AML-193 (cell line): ENCODE measurements at places on chromosomes 6 and 20.

GRCh38 chr20:51023617-51024155 lies 779 bp upstream of the KCNG1 start:
- no peak for DNase-seq

DNA sequence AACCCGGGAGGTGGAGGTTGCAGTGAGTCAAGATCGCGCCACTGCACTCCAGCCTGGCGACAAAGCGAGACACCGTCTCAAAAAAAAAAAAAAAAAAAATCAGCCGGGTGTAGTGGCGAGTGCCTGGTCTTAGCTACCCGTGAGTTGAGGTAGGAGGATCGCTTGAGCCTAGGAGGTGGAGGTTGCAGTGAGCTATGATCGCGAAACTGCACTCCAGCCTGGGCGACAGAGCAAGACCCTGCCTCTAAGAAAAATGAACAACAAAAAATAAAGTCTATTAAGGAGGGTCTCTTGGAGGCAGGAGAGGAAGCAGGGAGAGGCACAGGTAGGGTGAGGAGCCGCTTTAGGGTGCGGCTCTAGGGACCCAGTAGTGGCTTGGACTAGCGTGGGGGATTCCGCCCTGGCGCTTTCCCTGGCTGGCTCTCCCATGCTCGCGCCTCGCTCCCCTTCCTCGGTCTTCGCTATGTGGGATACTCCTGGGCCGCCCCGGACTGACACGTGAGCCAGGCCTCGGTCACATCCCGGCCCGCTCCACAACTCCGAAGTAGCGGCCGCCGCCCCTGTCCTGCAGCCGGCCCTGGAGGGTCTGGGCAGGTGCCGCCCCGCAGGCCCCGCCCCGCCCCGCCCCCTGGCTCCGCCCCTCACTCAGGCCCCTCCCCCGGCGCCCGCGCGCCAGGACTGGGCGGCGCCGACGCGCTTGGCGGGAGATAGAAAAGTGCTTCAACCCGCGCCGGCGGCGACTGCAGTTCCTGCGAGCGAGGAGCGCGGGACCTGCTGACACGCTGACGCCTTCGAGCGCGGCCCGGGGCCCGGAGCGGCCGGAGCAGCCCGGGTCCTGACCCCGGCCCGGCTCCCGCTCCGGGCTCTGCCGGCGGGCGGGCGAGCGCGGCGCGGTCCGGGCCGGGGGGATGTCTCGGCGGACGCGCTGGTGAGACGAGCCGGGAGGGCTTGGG lies at the start of gene MYBL2:
Gene MYBL2, plus strand, starts transcription at position 739 of the 953 bp plus-strand sequence. Its CDS starts 170 bp downstream, at position 909.
- DNase-seq = peak; percentile 16

GRCh38 chr20:64083804-64084684 lies at the start of gene LKAAEAR1:
Gene LKAAEAR1 (minus strand): TSS chr20:64084398. CDS start chr20:64084219, 179 bp downstream.
- DNase-seq = no peak

GRCh38 chr6:126788861-126789365 lies 329.6 kb upstream of the RSPO3 start:
- DNase-seq = no peak

DNA sequence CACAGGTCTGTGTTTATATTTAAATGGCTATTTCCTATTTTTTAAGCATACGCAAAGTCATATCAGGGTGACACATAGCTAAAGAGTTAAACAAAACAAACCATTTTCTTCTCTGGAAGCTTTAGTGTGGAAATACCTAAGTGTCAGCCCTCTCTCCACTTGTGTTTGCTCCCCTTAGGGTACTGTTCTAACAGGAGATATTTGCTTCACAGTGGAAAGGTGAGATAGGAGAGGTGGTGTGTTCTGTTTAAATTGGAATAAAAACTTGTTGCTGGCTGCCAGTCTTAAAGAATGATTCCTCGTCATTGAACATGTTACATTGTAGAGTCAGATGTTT lies 18.9 kb downstream of the PHACTR2 start:
- no peak for DNase-seq

- DNase-seq = no peak
Measured at GRCh38 chr6:119683031-119683430, 333.5 kb upstream of the MAN1A1 start.

GRCh38 chr20:64116541-64117431 lies 9.4 kb upstream of the NPBWR2 start:
- no peak for DNase-seq

- DNase-seq = no peak
Measured at GRCh38 chr20:20413810-20414281, 45.9 kb downstream of the INSM1 start.

DNA sequence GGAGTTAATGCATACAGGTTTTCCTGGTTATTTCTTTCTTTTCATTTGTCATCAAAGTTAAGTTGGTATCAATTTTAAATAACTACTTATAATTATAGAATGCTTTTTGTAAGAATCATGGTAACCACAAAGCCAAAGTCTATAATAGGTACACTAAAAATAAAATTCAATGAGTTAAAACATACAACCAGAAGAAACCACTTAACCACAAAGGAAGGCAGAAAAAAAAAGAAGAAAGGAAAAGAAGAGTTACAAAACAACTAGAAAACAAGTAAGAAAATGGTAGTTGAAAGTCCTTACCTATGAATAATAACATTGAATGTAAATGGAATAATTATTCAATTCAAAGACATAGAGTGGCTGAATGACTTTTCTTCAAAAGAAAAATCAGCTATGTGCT lies 45.6 kb downstream of the THBS2 start:
- DNase-seq = no peak

- DNase-seq = no peak
Measured at GRCh38 chr6:15360300-15360699, 114.4 kb downstream of the JARID2 start.

- no peak for DNase-seq
Measured at GRCh38 chr6:133407320-133408100, 166.4 kb downstream of the EYA4 start.

- DNase-seq = no peak
Measured at GRCh38 chr20:9220874-9221547, 152.1 kb downstream of the PLCB4 start.

- DNase-seq = no peak
Measured at GRCh38 chr6:137978252-137978896, 111.3 kb downstream of the TNFAIP3 start.

DNA sequence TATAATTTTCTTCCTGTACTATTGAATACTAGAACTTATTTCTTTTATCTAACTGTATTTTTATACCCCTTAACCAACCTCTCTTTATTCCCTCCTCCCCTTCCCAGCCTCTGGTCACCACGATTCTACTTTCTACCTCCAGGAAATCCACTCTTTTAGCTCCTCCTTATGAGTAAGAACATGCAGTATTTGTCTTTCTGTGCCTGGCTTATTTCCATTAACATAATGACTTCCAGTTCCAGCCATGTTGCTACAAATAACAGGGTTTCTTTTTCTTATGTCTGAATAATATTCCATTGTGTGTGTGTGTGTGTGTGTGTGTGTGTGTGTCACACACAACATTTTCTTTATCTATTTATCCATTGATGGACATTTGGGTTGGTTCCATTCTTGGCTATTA lies 152.3 kb upstream of the OLIG3 start:
- no peak for DNase-seq

- DNase-seq = no peak
Measured at GRCh38 chr20:57908704-57909630, 199.2 kb upstream of the PMEPA1 start.

GRCh38 chr20:42846784-42847490 lies 342.8 kb downstream of the PTPRT start:
- no peak for DNase-seq

- DNase-seq = no peak
Measured at GRCh38 chr20:38844963-38845362, 39.5 kb downstream of the PPP1R16B start.

DNA sequence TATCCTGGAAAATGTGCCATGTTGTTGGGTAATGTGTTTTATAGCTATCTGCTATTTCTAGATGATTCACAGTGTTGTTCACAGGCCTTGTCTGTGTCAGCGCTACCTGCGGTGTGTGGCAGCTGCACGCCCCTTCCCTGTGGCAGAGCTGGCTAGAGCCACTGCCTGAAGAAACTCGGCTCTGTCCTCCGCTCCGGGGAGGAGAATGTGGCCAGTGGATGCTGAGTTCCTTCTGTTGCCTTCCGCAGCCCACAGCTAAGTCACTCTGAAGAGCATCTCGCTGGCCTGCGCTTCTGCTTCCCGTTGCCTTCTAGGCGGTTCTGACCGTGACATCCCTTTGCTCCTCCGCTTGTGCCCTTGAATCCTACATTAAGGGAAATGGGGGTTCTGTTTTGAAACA lies 135.1 kb downstream of the PLG start:
- no peak for DNase-seq

- peak; percentile 86 for DNase-seq
Measured at GRCh38 chr6:79949233-79949632, 1.9 kb upstream of the ELOVL4 start.

GRCh38 chr6:167892835-167893815 lies 66.4 kb downstream of the AFDN start:
- no peak for DNase-seq

GRCh38 chr6:134177753-134178160 lies 125.3 kb upstream of the SLC2A12 start:
- DNase-seq = peak; percentile 63

DNA sequence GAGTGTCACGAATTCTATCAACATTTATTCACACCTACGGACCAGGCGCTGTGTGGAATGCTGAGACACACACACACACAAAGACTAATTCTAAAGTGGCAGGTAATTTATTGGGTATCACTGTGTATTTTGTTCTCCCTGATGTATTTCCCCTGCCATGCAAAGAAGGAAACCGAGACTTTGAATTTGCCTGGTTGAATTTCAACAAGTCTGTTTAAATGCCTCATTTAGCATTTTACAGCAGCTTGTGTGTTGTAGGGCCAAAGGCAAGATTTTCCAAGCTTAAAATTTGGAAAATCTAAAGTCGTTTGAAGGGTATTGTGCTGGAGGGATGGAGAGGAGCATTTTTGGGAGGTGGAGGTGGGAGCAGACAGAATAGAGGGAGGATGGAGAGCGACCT lies 274.4 kb upstream of the ZFP64 start:
- no peak for DNase-seq

DNA sequence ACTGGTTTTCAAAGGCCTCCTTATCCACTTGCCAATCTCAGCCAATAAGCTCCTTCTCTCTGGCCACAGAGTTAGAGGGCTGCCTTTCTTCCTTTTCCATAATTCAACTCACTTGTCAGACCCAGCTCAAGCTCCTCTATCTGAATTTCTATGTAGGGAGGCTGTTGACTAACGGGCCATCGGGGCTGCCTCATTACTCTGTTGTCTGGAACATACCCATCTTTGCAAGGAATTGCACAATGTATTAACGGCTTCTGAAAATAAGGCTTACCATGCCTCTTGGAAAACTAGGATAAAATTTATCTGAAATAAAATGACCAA lies 28.5 kb upstream of the KIF6 start:
- DNase-seq = no peak

DNA sequence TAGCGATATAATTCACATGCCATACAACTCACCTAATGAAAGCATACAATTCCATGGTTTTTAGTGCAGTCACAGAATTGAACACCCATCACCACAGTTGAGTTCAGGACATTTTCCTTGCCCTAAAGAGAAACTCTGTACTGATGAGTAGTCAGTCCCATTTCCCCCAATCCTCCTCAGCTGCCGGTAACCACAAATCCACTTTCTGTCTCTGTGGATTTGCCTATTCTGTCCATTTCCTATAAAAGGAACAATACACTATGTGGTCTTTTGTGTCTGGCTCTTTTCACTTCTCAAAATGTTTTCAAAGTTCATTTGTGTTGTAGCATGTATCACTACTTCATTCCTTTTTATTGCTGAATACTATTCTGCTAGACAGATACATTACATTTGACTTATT lies 67.9 kb upstream of the TGM3 start:
- no peak for DNase-seq

- DNase-seq = no peak
Measured at GRCh38 chr20:10634211-10634610, 39.6 kb downstream of the JAG1 start.

DNA sequence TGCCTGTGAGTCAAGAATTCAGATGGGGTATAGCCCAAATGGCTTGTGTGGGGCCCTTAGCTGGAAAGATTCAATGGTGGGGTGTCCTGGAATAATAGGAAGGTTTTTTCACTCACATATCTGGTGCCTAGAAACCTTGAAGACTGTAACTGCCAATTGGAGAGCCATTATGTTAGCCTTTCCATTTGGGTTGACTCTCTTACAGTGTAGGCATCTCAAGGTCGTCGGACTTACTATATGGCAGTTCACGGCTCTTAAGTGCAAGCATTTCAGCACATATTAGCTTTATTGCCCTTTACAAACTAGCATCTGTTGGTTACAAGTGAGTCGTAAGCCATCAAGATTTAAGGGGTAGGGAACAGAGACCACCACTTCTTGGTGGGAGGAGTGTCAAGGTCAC lies 74.1 kb downstream of the CD2AP start:
- DNase-seq = no peak

- no peak for DNase-seq
Measured at GRCh38 chr6:126770176-126770575, 348.3 kb upstream of the RSPO3 start.

DNA sequence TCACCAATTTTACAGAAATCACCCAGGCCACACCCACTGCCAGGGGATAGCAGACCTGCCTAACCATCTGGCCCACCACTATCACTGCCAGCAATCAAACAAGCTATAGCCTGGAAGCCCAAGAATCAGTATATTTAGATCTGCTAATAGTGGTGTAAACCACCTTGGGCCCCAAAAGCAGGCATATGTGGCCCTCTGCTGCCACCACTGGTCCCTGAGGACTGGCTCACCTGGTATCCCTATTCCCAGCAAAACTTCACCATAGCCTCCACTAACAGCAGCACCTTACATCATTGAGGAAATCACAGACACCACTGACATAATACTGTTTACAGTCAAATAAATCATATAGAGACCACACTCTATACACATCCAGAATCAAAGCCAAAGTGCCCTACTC lies 880.4 kb upstream of the MAN1A1 start:
- no peak for DNase-seq

DNA sequence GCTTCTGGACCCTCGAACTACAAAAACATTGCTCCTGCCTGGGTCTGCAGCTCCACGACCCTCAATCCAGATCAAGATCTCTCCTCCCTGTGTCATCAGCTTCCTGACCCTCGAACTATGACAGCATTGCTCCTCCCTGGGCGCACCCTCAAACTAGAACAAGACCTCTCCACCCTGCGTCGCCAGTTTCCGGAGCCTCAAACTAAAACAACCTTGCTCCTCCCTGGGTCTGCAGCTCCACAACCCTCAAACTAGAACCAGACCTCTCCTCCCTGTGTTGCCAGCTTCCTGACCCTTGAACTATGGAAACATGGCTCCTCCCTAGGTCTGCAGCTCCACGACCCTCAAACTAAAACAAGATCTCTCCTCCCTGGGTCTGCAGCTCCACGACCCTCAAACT lies 339.7 kb upstream of the SULF2 start:
- no peak for DNase-seq

- peak; percentile 24 for DNase-seq
Measured at GRCh38 chr6:31901415-31901952, 402 bp downstream of the ZBTB12 start.

DNA sequence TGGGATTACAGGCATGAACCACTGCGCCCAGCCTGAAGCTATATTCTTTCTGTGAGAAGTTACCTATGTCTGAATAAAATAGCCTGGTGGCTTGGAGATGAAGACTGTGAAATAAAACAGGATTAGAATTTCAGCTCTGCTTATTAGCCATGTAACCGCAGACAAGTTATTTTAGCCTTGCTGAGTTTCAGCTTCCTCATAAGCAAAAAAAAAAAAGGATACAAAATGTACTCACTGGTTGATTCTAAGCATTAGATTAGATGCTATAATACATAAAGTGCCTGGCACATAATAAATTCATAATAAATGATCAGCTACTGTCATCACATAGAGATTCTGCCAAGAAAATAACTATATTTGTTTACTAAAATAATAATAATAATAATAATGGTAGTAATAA lies 98.8 kb downstream of the EPB41L2 start:
- DNase-seq = no peak

GRCh38 chr6:151091571-151091970 lies 148.2 kb upstream of the AKAP12 start:
- no peak for DNase-seq

GRCh38 chr6:14037402-14038277 lies 79.9 kb upstream of the CD83 start:
- no peak for DNase-seq
